ENCODE measurements at places on chromosomes 16 and 17.

DNA sequence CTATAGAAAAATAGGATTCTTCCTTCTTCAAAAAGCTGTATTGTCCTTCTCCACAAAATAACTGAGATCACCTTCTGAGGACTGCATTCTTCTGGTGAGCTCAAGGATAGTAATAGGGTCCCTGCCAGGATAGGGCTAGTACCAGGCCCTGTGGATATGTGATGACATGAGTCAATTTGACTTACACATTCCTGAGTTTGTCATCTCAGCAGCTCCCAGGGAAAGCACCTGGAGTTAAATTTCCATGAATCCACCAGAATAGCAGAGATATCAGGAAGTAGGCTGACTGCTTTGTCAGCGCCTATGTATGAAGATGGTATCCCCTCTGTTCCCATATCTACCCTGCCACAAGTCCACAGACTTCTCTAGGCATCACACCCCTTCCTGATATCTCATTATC is 225.8 kb downstream of the PMP22 start:
- DNase-seq: no peak

DNA sequence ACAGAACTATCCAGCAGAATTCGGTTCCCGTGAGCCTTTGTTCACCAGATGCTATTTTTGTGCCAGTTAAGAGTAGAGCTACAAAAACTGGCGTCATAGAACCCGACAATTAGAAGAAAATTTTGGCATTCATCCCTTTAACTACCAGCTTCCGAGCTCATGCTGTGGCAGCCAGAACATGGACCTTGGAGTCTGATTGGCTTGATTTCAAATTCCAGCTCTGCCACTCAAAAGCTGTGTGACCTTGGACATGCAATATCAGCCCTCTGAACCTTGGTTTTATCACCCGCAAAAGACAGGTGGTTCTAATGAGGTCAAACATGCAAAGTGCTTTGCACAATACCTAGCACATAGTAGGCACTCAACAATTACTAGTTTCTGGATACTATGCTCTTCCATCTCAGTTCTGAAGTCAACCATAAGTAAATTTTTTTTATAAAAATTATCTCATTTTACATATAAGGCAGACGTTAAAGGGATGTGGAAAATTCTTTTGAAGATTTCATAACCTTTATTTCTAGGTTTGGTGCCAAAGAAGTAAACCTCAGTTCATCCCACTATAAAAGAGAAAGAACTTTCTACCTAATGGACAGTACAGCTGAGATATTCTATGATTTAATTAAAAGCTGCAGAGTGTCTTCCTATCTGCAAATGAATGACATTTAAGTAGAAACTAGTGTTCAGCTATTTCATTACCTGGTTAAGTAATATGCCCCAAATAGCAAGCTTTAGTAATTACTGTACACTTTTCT is 331.5 kb downstream of the HAPSTR1 start:
- no peak for DNase-seq

- DNase-seq: peak; percentile 47
Measured at GRCh38 chr16:47970291-47970931, 185.4 kb downstream of the ABCC12 start.

DNA sequence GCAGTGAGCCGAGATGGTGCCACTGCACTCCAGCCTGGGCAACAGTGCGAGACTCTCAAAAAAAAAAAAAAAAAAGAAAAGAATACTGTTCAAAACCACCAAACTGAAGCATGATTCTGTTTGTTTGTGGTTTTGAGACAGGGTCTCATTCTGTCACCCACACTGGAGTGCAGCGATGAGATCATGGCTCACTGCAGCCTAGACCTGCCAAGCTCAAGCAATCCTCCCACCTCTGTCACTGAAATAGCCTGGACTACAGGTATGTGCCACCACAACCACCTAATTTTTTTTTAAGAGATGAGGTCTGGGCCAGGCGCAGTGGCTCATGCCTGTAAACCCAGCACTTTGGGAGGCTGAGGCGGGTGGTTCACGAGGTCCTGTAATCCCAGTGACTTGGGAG is 4.3 kb downstream of the SUMO2 start:
- no peak for DNase-seq

DNA sequence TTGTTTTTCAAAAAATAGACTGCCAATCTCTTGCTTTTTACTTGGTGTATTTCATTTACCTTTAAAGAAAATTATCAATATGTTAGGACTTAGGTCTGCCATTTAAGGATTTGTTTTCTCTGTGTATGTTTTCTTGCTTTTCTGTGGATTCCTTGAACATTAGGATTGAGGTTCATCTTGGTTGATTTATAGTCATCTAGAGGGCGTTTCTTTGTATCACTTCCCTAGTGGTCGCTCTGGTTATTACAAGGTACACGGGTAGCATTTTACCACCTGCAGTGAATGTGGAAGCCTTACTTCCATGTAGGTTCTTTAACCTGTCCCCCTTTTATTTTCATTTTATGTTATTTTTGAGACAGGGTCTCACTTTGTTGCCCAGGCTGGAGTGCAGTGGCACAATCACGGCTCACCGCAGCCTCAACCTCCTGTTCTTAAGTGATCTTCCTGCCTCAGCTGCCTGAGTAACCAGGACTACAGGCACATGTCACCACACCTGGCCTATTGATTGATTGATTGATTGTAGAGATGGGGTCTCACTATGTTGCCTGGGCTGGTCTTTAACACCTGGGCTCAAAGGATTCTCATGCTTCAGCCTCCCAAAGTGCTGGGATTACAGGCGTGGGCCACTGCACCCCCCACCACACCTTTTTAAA is 35.2 kb upstream of the CBX4 start:
- peak; percentile 38 for DNase-seq

DNA sequence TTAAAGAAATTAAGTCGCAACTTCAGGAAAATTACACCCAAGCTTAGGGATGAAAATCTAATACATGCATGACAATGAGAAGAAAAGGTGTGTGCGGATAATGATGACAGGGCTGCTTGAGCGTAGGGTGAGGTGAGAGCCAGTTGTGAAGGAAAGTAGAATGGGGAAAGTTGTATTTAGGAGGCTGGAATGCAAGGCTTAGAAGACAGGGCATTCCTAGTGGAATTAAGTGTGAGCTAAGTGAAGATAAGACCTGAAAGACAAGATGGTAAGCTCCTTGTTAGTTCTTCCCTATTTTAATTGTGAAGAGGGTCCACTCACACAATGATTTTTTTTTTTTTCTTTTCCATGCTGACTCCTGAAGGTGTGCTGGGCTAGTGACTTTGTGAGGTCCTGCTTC is 519.5 kb upstream of the SALL1 start:
- DNase-seq: no peak

DNA sequence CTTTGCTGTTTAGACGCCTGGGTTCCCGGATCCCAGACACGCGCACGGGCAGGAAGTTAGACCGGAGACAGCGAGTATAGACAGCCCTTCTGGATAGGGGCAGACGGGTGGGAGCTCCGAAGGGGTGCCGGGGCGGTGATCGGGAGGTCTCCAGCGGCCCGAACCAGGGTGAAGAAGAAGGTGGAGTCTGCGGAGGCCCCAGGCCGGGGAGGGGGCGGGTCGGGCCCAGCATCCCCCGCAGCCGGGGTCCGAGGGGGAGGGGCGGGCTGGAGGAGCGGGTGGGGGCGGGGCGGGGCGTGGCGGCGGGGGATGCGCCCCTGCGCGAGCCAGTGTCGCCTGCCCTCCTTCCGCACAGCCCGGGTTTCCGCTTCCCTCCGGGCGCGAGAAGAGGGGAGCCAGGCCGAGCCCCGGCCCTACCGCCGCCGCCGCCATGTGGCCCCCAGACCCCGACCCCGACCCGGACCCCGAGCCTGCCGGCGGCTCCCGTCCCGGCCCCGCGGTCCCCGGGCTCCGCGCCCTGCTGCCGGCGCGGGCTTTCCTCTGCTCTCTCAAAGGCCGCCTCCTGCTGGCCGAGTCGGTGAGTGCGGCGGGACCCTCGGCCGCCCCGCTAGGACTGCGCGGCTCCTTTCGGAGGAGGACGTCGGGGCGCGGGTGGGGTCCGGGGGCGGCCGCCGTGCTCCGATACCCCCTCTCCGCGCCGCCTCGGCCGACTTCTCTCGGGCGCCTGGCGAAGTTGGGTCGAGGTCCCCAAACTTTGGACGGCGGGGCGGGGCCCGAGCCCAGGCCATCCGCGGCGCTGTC is at the start of gene CMTM3:
TSS of gene CMTM3 (plus strand) at position 329 of the 801 bp plus-strand sequence. CDS start at position 431, 102 bp downstream.
- DNase-seq: peak; percentile 67

- no peak for DNase-seq
Measured at GRCh38 chr17:73723317-73723716, 79.1 kb upstream of the SDK2 start.

- peak; percentile 40 for DNase-seq
Measured at GRCh38 chr17:17645961-17646360, 35.3 kb upstream of the RAI1 start.

GRCh38 chr16:68022278-68022727 is 729 bp downstream of the DDX28 start:
- no peak for DNase-seq

GRCh38 chr17:28684963-28685362 is 23.0 kb downstream of the SUPT6H start:
- peak; percentile 46 for DNase-seq

GRCh38 chr17:33073416-33073815 is 81.8 kb downstream of the SPACA3 start:
- no peak for DNase-seq

DNA sequence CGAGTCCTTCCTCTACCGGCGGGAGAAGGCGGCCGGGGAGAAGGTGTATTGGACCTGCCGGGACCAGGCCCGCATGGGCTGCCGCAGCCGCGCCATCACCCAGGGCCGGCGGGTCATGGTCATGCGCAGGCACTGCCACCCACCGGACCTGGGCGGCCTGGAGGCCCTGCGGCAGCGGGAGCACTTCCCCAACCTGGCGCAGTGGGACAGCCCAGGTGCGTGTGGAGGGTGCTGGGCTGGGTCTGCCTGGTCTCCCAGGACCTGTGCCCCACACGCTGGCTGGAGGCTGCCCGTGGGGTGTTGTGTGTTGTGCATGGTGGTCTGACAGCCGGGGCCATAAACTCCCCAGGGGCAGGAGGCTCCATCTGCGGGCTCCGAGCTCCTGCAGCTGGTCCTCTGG is 25.4 kb downstream of the FLYWCH1 start:
- DNase-seq: no peak

DNA sequence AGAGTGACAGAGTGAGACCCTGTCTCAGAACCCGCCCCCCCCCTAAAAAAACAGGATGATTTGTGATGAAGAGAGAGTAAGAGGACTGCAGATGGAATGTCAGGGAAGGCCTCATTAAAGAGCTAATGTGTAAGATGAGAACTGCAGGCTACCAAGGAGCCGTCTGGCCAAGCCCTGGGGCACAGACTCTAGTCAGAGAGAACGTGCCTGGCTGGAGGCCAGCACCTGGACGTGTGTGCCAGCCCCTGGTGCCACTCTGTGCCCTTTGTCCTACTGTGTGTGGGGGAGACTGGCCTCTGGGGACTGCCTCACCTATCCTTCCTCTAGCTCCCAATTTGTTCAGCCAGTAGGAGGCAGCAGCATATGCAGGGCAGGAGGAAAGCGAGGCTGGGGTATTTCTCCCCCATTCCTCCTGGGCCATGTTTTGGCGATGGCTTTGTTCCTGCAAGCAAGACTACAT is 37.1 kb downstream of the KNOP1 start:
- no peak for DNase-seq

- DNase-seq: no peak
Measured at GRCh38 chr17:546456-546855, 168.2 kb downstream of the VPS53 start.
